Hepatocyte (in vitro differentiated cells): ENCODE measurements at places on chromosomes 2 and 18. TPM values are rescaled to one million over a fixed set of nuclear protein-coding genes. Genes with fewer than 3 reads are reported as not detected.

Gene TXNDC2
- 0.08 TPM in 1 of 2 replicates, not detected in the other for total RNA-seq

Gene ALPP
- 6.5 and 8.7 TPM in 2 replicates for total RNA-seq

Gene LHCGR
- total RNA-seq, result not detected in 2 replicates

Gene NMUR1
- total RNA-seq, result 0.33 and 0.48 TPM in 2 replicates

Gene CNOT11
- 55.8 and 61.8 TPM in 2 replicates for total RNA-seq

Gene IMPA2
- 72.4 and 75.6 TPM in 2 replicates for total RNA-seq

Gene NLRC4
- total RNA-seq, result 0.13 and 0.92 TPM in 2 replicates

Gene AGBL5
- 12.9 and 13.8 TPM in 2 replicates for total RNA-seq

Gene PARD6G
- 11.7 and 11.8 TPM in 2 replicates for total RNA-seq

Gene KDM3A
- total RNA-seq, result 37.5 and 41.3 TPM in 2 replicates

Gene DSG1
- total RNA-seq, result 0.70 and 0.76 TPM in 2 replicates

Gene GRHL1
- total RNA-seq, result 10.0 and 10.9 TPM in 2 replicates

Gene CHRNA1
- total RNA-seq, result 1.9 and 2.5 TPM in 2 replicates

Gene RAX
- total RNA-seq, result not detected in 2 replicates

Gene L3MBTL4
- 7.6 and 14.1 TPM in 2 replicates for total RNA-seq

Gene KCNK3
- total RNA-seq, result 9.4 and 10.5 TPM in 2 replicates

Gene GPBAR1
- total RNA-seq, result 6.1 and 10.9 TPM in 2 replicates

Gene SERPINB4
- not detected in 2 replicates for total RNA-seq

Gene SCG2
- 14.0 and 14.2 TPM in 2 replicates for total RNA-seq

Gene FAM237A
- not detected in 2 replicates for total RNA-seq

Gene ANKRD53
- total RNA-seq, result 0.48 and 0.97 TPM in 2 replicates

Gene ASB18
- not detected in 2 replicates for total RNA-seq

Gene CCDC68
- 11.6 and 13.0 TPM in 2 replicates for total RNA-seq

Gene KDSR
- total RNA-seq, result 26.5 and 33.6 TPM in 2 replicates

Gene RAB6C
- 0.04 and 0.13 TPM in 2 replicates for total RNA-seq

Gene TMEM163
- total RNA-seq, result 0.40 and 1.1 TPM in 2 replicates

Gene TBC1D8
- total RNA-seq, result 15.8 and 18.7 TPM in 2 replicates

Gene LIMS3
- 0.60 and 1.4 TPM in 2 replicates for total RNA-seq

Gene ELOA2
- total RNA-seq, result not detected in 2 replicates

Gene C2orf81
- 0.32 and 0.37 TPM in 2 replicates for total RNA-seq

Gene TUBA3E
- 18.1 and 18.5 TPM in 2 replicates for total RNA-seq

Gene MAL
- total RNA-seq, result 1.4 TPM in 1 of 2 replicates, not detected in the other

Gene IL1B
- total RNA-seq, result 0.76 and 1.1 TPM in 2 replicates

Gene NCKAP5
- total RNA-seq, result 4.7 and 5.5 TPM in 2 replicates

Gene LRRTM4
- total RNA-seq, result 3.5 and 6.5 TPM in 2 replicates

Gene TDRD15
- total RNA-seq, result 0.07 and 0.08 TPM in 2 replicates

Gene CDH7
- total RNA-seq, result 2.8 and 2.9 TPM in 2 replicates

Gene ZAP70
- total RNA-seq, result 0.80 and 1.4 TPM in 2 replicates

Gene CELF4
- 1.3 and 3.2 TPM in 2 replicates for total RNA-seq

Gene MYO7B
- 17.6 and 20.1 TPM in 2 replicates for total RNA-seq

Gene EVA1A
- 30.8 and 36.2 TPM in 2 replicates for total RNA-seq

Gene CTAGE1
- 0.12 and 0.47 TPM in 2 replicates for total RNA-seq

Gene INO80C
- total RNA-seq, result 16.5 and 16.6 TPM in 2 replicates
